ENCODE measurements at places on chromosomes 2 and 18. TPM values are rescaled to one million over a fixed set of nuclear protein-coding genes. Genes with fewer than 3 reads are reported as not detected.

GRCh38 chr2:77301441-77301840, 220.7 kb downstream of the LRRTM4 start:
- no peaks in the 10 kb centered on the region for H3K4me1 ChIP-seq
- no peaks in the 10 kb centered on the region for H3K27me3 ChIP-seq
- no peaks in the 10 kb centered on the region for H3K36me3 ChIP-seq

Gene ATP6V1B1
- total RNA-seq, result 1.4 TPM

Gene WDCP
- total RNA-seq, result 8.0 TPM

Gene CD8B2
- total RNA-seq, result not detected

Measured in thoracic aorta (tissue), 2 donors.